ENCODE measurements at places on chromosomes 1 and 21.

- DNase-seq: no peak
Measured at GRCh38 chr1:161379071-161379470, 11.4 kb upstream of the CFAP126 start.

DNA sequence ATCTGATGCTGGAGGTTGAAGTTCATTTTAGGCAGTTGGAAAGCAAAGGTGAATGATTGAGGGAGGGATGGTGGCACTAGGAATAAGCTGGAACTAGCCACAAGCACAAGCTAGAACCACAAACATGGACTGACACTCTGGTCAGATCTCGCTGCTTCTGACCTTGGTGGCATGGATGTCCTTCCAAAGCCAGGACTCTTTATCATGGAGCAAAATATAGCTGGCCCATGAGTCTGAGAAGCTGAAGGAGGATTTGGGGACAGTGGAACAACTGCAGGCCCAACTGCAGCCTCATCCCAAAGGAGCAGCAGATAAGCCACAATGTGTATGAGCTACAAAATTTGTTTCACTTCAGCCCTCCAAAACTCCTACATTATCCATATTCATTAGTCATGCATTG lies 35.5 kb downstream of the SRSF11 start:
- DNase-seq: no peak

- DNase-seq: peak; percentile 93
Measured at GRCh38 chr1:10253755-10254154, 43.4 kb downstream of the KIF1B start.

- DNase-seq: no peak
Measured at GRCh38 chr1:81803431-81804110, 2.8 kb downstream of the ADGRL2 start.

DNA sequence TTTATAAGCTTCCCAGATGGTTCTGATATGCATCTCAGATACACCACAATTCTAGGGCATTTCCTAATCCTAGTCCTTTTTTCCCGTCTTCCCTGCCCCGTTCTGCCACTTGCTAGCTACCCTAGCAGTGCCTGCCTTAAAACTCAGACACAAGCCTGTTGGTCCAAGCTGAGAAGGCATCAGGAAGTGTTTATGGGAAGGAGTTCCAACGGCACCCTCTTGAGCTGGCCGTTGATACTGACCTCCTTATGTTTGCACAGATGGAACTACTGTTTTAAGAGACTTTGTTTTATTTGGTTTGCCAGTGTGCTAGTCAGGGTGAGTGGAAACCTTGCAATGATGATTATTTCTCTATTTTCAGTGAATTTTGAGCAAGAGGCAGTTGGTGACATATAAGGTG lies 67.2 kb downstream of the UCK2 start:
- no peak for DNase-seq

- no peak for DNase-seq
Measured at GRCh38 chr1:151472856-151473731, 13.8 kb upstream of the POGZ start.

- DNase-seq: no peak
Measured at GRCh38 chr1:247528812-247529474, 7.3 kb downstream of the OR2C3 start.

- no peak for DNase-seq
Measured at GRCh38 chr1:234970401-234970730, 158.3 kb downstream of the TOMM20 start.

DNA sequence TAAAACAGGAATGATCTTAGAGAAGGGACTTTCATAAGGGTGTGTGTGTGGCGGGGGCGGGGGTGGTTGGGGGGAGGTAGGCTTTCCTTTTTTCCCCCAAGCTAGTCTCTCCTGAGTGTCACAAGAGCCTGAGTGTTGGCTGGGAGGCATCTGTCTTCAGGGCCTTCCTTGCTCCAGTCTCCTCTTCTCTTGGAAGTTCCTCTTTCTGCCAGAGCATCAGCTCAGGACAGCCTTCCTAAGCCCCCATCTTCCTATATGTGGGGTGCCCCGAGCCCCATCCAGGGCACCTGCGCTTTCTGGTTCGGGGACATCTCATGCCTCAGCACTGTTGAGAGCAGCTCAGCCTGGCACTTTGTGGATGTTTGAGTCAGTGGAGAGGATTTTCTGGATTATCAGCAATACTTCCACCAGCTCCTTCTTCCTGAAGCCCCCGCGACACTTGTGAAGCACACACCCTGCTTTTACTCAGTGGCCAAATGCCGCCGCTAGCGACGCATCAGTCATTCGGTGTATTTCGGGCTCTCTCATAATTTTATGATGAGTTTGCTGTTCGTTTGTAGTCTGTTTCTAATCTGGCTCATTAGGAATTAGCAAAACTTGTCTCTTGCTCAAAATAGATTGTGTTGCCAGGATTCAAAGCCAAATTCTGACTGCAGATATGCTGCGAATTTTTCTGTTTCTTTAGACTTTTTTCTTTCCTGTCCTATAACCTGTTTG lies 61.7 kb downstream of the GALNT2 start:
- no peak for DNase-seq

DNA sequence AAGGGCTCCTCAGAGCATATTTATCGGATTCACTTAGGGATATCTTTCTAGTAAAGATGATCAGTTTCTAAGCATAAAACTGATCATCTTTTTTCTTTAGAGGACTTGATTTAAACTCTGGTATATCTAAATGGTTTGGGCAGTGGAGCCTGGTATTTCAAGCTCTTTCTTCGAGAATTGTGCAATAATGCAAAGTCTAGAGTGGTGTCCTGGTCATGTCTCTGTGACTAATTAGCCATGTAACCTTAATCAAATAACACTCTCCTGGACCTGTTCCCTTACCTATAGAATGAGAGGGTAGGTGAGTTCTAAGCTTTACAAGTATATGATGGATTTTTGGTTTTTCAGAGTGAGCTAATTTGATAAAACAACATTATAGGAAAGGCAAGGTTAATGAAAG lies 225.2 kb downstream of the RPS6KC1 start:
- DNase-seq: no peak

- DNase-seq: no peak
Measured at GRCh38 chr1:95226781-95227660, 7.0 kb upstream of the RWDD3 start.

Measured in NCI-H524 treated with DMSO at 0.1 percent for 48 hours (cell line).